Fibroblast of mammary gland (primary cell): ENCODE measurements at places on chromosomes 2 and 18.

DNA sequence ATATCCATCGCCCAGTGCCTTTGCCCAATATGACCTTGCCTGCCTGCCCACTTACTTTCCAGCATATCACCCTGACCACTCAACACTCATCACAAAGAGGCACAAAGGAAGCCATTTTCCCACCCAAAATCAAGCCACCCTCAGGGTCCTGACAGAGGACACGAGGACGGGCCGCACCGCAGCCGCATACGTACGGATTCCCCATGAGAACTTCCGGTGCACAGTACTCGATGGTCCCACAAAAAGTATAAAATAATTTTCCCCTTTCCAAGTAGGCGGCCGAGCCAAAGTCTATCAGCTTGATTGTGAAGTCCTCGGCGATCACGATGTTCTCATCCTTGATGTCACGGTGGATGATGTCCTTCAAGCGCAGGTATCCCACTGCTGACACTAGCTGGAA, 10.0 kb upstream of the MTERF4 start:
- DNase-seq = no peak

DNA sequence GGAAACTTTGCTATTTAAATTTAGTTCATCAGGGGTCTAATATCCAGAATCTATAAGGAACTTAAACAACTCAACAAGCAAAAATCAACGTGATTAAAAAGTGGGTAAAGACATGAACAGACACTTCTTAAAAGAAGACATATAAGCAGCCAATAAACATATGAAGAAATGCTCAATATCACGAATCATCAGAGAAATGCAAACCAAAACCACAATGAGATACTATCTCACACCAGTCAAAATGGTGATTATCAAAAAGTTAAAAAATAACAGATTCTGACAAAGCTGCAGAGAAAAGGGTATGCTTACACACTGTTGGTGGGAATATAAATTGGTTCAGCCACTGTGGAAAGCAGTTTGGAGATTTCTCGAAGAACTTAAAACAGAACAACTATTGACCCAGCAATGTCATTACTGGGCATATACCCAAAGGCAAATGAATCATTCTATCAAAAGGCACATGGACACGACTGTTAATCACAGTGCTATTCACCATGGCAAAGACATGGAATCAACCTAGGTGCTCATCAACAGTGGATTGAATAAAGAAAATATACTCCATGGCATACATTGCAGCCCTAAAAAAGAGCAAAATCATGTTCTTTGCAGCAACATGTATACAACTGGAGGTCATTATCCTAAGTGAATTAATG, 189.9 kb downstream of the SLC4A10 start:
- no peak for DNase-seq

DNA sequence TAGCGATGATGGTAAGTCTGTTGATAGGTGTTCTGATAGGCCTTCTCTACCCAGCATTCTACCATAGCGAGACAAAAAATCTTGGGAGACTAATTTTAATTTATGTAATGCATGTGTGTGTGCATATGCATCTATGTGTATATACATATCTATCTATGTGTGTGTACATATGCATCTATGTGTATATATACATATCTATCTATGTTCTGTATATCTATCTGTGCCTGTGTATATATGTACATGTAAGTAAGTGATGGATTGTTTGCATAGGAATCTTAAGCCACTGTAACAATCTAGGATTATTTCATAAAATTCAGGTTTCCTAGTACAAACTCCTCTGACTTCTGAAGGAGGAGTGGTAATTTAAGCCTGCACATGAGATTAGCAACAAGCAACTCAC, 197.2 kb upstream of the PXDN start:
- no peak for DNase-seq

DNA sequence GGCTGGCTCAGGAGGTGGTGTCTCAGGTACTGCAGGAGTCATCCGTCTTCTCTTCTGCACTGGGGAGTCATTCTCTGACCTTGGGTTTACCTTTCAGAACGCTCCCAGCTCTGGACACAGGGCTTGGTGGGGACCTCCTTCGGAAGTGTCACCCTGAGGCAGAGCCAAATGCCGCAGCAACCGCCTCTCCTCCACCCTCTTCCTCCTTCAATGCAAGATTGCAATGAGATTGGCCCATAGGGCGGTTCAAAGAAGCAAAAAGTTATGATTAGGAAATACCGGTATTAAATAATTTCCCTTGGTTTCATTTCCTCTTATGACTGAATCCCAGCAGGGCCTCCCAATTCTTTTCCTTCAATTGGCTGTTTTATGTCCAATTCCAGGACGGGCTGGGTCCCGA, 178.8 kb downstream of the ACKR3 start:
- no peak for DNase-seq

DNA sequence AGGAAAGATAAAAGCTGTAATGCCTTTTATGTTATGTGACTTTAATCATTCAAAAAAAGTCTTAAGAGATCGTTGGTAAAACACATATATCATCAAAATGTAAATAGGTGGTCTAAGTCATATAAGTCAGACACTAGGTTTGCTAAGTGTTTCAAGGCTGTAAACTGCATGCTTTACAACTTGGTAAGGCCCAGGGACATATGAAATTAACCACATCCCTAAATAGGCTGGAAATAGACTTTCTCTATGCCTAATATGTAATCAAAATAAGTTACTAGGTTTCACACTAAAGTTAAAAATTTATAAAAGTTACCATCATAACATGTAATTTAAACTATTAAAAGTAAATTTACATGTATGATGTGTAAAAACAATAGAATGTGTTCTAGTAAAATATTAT, 946.3 kb upstream of the LRATD1 start:
- DNase-seq = no peak

GRCh38 chr2:240999873-241000541, 1.6 kb downstream of the SNED1 start:
- no peak for DNase-seq
